ENCODE measurements at places on chromosomes 4 and X. TPM values are rescaled to one million over a fixed set of nuclear protein-coding genes. Genes with fewer than 3 reads are reported as not detected.

GRCh38 chr4:68407868-68408190, 39.4 kb upstream of the TMPRSS11E start:
- DNase-seq = no peak

DNA sequence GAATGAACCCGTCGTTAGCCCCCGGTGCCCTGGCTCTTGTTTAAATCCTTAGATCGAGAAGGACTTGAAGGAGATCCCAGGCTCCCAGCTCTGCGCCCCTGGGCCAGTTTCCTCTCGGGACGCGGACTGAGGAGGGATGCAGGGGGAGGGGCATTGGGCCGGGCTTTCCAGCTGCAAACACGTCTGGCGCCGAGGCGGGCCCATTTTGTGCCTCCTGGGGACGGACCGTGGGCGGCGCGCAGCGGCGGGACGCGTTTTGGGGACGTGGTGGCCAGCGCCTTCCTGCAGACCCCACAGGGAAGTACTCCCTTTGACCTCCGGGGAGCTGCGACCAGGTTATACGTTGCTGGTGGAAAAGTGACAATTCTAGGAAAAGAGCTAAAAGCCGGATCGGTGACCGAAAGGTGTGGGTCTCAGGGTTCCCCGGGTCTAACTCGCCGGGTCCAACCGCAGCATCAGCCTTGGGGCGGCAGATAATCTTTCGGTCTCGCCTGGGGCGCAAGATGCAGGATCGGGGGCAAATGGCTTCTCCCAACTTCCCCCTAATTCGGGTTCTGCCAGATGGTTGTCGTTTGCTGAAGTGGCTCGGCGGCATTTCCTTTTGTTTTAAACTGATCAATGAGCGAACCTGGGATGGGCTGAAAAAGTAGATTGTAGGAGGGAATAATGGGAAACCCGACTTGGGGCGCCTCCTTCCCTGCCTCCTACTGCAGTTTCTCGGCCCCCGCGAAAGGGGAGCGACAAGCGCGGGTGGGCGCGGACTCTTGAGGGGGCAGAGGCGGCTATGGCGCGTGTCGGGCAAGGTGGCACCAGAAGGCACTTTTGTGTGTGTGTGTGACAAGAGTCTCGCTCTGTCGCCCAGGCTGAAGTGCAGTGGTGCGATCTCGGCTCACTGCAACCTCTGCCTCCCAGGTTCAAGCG, 2.9 kb downstream of the PDGFRA start:
- DNase-seq = no peak

GRCh38 chr4:180153587-180153986, 2089.6 kb upstream of the TENM3 start:
- DNase-seq = no peak

DNA sequence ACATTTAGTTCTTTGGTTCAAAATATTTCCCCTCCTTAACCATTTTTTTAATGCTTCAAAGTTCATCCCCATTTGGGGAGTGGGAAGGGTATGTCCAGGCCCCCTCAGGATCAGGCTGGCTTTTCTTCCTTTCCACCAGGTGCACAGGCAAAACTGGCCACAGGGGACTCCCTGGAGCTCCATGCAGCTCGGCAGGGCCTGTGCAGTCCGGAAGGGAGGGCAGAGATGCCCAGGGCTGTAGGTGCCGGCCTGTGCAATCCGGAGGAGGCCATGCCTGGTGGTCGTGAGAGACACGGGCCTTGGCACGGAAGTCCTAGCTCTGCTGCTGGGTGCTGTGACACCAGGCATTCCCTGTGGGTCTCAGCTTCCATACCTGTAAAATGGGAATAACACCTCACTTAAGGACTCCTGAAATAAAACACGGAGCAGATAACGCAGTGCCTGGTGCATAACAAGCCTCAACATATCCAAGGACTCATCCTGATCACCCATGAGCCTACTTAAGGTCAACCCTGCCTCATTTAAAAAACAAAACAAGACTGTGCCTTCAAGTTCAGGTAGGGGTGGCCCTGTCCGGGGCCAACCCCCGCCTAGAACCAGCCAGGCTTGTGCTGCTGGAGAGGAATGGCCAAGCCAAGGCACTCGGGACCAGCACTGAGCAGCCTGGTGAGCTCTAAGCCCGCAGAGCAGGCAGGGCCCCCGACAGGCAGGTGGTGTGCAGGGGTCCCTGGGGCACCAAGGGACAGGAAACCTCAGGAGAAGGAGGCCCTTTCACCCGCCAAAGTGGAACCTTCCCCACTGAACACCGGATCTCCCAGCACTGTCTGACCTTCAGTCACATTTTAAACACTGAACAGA, 21.2 kb upstream of the CYP4V2 start:
- no peak for DNase-seq

DNA sequence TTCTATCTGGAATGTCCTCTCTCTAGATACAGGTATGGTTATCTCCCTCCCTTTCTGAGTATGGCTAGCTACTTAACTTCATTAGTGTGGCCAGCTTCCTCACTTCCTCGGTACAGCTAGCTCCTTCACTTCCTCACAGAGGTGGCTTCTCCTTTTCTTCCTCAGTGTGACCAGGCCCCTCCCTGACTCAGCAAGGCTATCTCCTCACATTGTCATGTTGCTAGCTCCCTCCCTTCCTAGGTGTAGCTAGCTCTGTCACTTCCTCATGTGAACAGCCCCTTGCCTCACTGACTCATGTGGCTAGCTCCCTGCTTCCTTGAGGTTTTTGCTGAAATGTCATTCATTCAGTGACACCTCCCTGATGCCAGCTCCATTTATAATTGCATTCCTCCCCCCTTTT, 67.3 kb upstream of the DDIT4L start:
- DNase-seq = no peak

DNA sequence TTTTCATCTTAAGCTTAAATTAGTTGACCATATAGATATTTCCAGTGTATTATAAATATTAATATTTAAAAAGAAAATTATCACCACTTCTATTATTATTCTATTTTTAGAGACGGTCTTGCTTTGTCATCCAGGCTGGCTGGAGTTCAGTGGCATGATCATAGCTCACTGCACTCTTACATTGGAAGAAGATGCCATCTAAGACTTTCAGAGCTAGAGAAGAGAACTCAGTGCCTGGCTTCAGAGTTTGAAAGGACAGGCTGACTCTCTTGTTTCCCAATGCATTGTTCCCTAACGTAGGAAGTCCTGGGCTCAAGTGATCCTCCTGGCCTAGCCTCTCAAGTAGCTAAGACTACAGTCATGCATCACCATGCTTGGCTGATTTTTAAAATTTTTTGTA, 75.9 kb downstream of the FIP1L1 start:
- no peak for DNase-seq

GRCh38 chrX:96433409-96434077, 251.1 kb upstream of the DIAPH2 start:
- no peak for DNase-seq

DNA sequence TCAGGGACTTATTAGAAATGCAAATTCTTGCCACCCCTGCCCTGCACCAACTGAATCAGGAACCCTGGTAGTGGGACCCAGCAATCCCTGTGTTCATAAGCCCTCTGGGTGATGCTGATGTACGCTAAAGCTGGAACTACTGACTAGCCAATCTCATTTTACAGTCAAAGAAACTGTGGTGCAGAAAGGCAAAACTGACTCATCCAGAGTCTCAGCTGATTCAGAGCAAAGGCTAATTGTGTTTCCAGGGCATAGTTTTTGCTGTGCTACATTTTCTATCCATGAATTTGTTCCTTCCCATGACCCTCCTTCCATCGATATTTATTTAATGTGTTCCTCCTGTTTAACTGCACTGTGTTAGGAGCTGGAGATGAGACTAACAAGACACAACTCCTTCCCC, 207.5 kb downstream of the REPS2 start:
- no peak for DNase-seq

DNA sequence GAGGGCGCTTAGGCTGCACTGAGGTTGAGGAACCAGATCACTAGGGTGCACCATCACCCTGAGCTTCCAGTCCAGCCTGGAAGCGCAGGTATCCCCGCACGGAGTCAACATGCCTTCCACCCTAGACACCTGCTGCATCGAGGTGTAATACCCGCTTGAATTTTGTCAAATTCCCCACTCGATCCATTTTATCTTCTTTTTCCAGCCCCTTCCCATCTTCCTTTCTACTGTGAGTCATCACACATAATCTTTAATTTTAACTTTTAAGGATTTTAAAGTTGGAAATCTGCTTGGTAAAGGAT, 821 bp downstream of the PLK4 start:
- no peak for DNase-seq

DNA sequence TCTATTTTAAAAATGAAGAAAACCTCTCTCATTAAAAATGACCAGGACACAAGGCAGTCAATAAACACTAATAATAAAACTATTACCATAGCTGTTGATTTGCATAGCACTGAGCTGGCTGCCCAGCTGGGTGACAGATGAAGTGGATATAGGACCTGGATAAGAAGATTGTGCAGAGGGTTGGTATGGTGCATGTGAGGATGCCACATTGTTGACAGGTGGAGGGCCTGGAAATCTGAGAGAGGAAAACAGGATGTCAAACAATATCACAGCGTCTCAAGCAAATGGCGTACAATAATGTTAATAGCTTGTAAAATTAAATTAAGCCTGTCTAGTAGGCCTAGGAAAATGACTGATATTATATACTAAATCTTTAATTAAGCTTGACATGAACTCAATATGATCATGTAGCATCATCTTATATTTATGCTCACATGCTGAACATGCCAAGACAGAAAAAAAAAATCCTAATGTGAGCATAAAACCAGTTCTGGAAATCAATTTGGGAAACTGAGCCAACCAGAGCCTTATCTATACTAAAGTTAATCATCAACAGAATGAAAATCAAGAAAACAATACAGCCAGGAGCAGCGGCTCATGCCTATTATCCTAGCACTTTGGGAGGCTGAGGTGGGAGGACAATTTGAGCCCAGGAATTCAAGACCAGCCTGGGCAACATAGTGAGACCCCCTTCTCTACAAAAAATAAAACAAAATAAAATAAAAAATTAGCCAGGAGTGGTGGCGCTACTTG, 18.6 kb downstream of the SEC24D start:
- no peak for DNase-seq

DNA sequence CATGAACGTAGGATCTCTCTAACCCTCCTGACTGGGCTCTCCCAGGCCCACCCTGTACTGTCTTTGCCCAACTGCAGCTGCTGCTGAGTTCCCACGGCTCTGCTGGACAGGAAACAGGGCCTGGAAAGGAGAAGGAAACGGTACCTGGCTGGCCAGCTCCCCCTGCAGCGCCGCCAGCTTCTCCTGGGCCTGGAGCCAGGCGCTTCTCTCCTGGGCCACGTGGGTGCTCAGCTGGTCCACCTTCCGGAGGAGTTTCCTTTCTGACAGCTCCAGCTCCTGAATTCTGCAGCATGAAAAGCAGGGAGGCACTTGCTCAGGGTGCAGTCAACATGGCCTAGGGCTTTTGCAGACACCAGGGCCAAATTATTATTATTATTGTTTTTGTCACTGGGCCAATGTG, 6.5 kb downstream of the C4orf50 start:
- no peak for DNase-seq

- no peak for DNase-seq
These were observed 33.4 kb downstream of the NELFA start for GRCh38 chr4:1975391-1975801.

DNA sequence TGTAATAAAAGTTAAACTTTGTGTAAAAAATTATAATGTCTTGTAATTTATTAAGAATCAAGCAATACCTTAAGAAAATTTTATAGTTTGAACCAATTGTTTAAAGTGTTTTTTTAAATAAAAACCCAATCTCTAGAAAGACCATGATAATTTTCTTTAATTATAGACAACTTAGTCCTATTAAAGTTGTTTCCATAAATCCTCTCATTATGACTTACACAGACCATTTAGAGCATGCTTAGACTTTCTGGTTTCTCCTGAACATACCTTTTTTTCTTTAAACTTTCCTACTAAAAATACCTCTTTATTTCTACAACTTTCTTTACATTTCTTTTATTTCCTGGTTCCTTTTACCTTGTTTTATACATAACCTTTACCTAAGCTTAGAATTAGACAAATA, 837.4 kb downstream of the PCDH19 start:
- no peak for DNase-seq

GRCh38 chr4:13830449-13830848, 202.9 kb upstream of the BOD1L1 start:
- no peak for DNase-seq

- no peak for DNase-seq
These were observed 23.9 kb downstream of the MANBA start for GRCh38 chr4:102736636-102737549.

DNA sequence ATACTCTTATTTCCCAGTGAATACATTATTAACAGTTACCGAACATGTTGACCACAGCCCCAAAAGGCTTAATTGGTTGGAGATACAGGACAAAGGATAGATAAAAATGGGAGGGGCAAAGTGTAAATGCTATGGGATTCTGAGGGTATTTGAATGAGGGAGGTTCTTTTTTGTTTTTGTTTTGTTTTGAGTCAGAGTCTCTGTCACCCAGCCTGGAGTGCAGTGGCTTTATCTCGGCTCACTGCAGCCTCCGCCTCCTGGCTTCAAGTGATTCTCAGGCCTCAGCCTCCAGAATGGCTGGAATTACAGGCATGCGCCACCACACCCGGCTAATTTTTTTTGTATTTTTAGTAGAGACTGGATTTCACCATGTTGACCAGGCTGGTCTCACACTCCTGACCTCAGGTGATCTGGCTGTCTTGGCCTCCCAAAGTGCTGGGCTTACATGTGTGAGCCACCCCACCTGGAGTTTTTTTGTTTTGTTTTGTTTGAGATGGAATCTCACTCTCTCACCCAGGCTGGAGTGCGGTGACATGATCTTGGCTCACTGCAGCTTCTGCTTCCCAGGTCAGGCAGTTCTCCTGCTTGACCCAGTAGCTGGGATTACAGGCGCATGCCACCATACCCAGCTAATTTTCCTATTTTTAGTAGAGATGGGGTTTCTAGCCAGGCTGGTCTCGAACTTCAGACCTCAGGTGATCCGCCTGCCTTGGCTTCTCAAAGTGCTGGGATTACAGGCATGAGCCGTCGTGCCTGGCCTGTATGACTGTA, 9.0 kb downstream of the UBE2K start:
- DNase-seq = no peak

GRCh38 chrX:118654331-118654730, 73.1 kb upstream of the IL13RA1 start:
- DNase-seq = no peak

GRCh38 chr4:144356941-144357381, 216.4 kb upstream of the GYPA start:
- no peak for DNase-seq

The HTN1 gene
- polyA plus RNA-seq = 0.03 TPM

The GAGE2A gene
- polyA plus RNA-seq = not detected

The SUPT20HL1 gene
- polyA plus RNA-seq = not detected

The LUZP4 gene
- polyA plus RNA-seq = not detected

The CTAG2 gene
- not detected for polyA plus RNA-seq

The HSD17B13 gene
- 0.64 TPM for polyA plus RNA-seq

The AVPR2 gene
- polyA plus RNA-seq = 1.1 TPM

Data from left renal cortex interstitium (tissue), 4 donors.